ENCODE measurements at places on chromosomes 11 and 22.

- no peak for DNase-seq
These were observed 8.1 kb downstream of the IGSF9B start for GRCh38 chr11:133948711-133949110.

DNA sequence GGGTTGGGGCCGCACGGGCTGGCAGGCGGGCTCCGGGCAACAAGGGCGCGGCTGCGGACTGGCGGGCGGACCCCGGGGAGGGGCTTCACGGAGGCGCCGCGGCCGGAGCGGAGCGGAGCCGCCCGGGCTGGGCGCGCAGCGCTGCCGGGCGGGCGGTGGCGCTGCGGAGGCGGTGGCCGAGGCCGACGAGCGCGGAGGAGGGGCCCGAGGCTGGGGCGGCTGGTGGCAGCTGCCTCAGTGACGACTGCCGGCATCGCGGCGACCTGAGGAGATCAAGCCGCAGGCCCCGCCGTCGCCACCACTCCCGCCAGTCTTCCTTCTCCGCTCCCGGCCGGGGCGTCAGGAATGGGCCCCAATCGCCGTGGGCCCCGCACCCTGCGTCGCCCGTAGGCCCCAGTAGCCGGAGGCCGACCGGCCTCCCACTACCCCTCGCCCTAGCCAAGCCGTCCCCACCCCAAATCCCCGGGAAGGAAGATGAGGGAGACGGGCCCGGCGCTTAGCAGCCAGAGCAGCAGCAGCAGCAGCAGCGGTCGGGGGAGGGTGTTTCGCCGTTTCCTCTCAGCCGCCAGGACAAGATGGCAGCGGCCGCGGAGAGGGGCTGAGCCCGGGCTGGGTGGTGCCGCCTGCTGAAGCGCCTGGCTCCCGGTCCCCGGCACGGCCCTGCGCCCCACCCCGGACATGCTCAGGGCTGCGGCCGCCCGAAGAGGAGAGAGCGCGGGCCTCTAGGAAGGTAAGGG lies at the start of gene HIPK3:
Gene HIPK3, plus strand, starts transcription at position 222 of the 737 bp plus-strand sequence.
- DNase-seq: peak; percentile 67

GRCh38 chr11:117489999-117490679 lies 162.5 kb downstream of the CEP164 start:
- DNase-seq: no peak

- DNase-seq: no peak
These were observed 42.5 kb downstream of the C11orf58 start for GRCh38 chr11:16780698-16781550.

- DNase-seq: no peak
These were observed 34.8 kb downstream of the JHY start for GRCh38 chr11:122917311-122917710.

DNA sequence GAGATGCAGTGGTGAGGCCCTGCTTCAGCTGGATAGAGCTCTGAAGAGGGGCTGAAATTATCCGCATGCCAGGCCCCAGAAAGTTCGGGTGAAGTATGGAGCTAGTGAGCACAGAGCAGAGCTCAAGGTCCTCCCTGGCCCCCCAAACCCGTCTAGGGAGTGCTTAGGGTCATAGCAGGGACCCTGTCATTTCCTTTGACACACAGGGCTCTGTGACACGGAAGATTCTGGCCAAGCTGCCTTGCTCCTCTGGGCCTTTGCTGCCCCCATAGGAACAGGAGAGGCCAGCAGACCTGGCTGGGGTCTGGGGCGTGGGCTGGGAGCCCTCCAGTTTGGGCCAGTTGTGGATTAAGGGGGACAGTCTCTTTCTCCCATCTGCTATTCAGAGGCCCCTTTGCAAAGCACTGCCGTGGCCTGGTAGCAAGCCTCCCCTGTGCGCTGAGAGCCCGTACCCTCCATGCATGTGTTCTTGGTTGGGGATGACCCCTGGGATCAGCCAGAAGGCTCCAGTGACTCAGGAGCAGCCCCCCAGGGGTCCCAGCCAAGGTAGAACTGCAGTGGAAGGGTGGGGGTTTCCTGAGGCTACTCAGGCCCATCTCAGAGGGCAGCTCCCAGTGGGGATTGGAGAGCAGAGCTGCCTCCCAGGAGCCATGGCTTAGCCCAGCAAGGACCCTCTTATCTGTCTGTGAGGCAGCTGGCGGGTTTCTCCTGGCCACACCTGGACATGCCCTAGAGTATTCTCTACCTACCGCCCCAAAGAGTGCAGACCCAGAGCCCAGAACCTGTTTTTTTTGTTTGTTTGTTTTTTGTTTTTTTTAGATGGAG lies 42.3 kb downstream of the RNF141 start:
- DNase-seq: no peak

GRCh38 chr11:70525006-70525405 lies 126.7 kb downstream of the CTTN start:
- DNase-seq: no peak

DNA sequence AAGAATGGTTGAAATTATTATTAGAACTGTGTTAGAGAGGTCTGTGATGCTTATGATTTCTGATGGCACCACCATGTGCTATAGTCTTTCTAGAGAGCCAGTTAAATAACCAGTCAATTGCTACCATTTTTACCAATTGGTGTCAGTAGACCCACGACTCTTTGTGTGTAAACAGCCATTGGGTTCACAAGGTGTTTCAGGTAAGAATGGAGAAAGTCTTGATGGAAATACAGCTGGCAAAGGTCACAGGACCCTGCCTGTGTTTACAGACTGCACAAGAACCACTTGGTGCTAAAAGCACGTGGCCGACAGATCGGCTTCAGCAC lies 30.5 kb upstream of the OR10G7 start:
- no peak for DNase-seq

- DNase-seq: no peak
These were observed 47.9 kb upstream of the DDI1 start for GRCh38 chr11:103988595-103988969.

GRCh38 chr11:62147545-62147944 lies 23.7 kb downstream of the INCENP start:
- DNase-seq: no peak

GRCh38 chr11:3107608-3108182 lies 50.5 kb upstream of the CARS1 start:
- DNase-seq: no peak

DNA sequence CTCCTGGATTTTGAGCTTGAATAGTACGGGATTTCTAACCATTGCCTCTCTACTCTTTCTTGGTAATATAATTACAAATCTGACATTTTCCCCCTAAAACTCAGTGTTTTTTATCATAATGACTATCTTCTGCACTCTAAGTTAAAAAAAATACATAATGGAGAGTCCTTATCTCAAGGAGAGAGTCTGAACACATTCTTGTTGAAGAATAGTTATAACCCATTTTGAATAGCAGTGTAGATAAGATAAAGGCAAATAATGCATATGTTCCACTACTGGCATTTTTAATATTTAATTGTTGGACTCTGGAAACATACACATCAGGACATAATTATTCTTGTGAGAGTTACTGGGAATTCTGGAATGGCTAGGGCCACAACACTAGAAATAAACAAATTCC lies 456.5 kb upstream of the ANO5 start:
- no peak for DNase-seq

DNA sequence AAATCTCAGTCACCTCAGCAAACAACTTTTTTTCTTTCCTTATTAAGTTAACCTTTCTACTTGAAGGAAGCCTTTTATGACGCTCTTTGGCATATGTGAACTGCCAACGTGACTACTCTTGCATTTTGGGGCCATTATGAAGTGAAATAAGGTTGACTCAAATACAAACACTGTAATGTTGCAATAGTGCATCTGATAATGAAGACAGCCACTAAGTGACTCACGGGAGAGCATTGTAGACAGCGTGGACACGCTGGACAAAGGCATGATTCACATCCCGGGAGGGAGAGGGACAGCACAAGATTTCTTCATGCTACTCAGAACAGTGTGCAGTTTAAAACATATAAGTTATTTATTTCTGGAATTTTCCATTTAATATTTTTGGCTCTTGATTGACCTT lies 560.8 kb downstream of the ETS1 start:
- DNase-seq: no peak

- no peak for DNase-seq
These were observed 1373.1 kb downstream of the TBC1D22A start for GRCh38 chr22:48135592-48135991.

DNA sequence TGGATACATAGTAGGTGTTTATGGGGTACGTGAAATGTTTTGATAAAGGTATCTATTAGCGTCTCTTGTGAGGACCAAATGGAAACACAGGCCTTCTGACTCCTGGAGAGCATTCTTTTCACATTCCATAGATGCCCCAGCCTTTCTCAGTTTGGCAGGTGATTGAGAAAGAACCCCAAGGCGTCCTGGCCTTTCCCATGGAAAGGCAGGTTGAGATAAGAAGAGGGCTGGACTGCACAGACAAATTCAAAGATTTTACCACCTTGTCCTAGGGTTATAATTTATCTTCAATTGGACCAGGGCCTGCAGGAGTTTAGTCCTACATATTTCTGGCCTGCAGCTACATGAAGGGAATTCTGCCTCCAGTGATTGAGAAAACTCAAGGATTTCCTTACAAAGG lies 661 bp upstream of the OLFML1 start:
- no peak for DNase-seq

GRCh38 chr11:32990481-32990880 lies 25.2 kb upstream of the DEPDC7 start:
- no peak for DNase-seq

DNA sequence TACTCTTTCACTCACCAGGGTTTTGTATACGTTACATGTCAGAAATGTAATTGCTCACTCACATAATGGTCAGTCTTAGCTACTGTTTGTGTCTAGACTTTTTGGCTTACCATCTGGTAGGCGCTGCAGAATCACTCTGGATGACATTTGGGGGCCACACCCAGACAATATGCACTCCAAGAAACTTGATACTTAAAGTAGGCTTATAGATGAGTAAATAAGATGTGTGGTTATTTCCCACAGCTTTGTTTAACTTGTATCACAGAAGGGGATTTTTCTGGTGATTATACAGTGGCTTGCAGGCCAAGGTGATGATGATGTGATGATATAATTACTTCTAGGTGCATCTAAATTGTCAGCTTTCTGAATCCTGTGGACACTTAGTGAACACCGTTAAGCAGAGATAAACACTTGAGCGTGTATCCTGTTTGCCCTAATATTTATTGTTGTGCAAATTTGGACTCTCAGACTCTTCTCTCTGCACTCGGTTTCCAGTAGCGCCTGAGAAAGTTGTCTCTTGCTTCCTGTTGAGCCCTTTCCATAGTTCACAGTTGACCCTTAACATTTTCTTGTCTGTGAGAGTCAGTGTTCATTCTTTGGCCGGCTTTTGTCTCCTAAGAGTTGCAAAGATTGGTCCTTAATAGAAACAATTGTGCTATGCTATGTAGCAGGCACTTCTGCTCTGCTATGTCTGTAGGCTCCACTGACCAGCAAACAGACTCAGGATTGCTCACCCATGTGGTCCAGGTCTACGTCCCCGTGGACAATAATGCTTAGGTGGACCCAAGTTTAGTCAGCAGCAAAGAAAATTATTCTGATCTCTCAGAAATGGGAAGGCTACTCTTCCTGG lies 89.3 kb downstream of the PRR5L start:
- no peak for DNase-seq

- no peak for DNase-seq
These were observed 19.5 kb downstream of the TXN2 start for GRCh38 chr22:36461665-36462649.

GRCh38 chr22:39179401-39179827 lies 26.9 kb upstream of the CBX7 start:
- DNase-seq: no peak

DNA sequence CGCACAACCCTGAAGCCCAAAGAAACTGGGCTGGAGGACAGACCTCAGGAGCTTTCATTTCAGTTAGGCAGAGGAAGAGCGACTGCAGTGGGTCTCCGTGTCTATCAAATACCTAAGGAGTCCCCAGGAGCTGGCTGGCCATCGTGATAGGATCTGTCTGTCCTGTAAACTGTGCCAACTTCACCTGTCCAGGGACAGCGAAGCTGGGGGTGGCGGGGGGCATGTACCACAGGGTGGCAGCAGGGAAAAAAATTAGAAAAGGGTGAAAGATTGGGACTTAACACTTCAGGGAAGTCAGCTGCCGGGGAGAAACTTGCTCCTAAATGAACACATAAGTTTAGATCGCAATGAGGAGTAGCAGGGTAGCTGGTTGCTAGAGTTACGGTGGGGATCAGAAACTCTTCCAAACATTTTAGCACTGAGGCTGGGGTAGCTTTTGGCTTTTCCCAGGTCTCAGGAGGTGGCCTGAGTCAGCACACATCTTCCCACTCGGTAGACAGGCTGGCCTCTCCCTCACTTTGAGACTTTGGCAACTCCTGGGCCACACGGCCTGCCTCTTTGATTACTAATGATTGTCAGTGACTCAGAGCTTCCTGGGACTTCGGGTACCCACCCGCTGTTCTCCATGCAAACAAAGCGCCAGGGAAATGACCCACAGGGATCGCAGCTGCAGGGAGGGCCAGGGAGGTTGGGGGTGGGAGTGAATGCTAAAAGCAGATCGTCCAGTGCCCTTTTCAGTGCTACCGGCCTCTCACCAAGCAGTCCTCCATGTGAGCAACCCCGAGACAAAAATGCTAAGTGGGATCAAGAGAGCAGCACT lies 2.9 kb upstream of the MTFP1 start:
- DNase-seq: peak; percentile 47

GRCh38 chr11:128757235-128757711 lies 63.4 kb downstream of the FLI1 start:
- peak; percentile 57 for DNase-seq

DNA sequence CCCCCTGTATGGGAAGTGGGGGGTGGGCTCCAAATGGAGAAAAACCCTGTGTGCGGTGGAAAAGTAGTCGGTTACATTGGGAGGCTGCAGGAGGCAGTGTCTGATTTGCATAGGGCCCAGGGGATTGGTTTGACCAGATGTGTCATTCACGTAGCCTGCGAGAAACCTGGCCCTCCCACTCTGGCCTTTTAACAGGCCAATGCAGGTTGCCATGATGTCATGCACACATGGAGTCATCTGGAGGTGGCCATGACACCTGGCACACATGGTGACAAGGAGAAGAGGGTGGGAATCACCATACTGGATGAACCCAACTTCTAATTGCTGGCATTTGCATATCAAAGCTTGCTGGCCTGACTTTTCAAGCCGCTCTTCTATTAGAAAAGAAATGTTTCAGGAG lies 50.6 kb downstream of the FAM181B start:
- no peak for DNase-seq

DNA sequence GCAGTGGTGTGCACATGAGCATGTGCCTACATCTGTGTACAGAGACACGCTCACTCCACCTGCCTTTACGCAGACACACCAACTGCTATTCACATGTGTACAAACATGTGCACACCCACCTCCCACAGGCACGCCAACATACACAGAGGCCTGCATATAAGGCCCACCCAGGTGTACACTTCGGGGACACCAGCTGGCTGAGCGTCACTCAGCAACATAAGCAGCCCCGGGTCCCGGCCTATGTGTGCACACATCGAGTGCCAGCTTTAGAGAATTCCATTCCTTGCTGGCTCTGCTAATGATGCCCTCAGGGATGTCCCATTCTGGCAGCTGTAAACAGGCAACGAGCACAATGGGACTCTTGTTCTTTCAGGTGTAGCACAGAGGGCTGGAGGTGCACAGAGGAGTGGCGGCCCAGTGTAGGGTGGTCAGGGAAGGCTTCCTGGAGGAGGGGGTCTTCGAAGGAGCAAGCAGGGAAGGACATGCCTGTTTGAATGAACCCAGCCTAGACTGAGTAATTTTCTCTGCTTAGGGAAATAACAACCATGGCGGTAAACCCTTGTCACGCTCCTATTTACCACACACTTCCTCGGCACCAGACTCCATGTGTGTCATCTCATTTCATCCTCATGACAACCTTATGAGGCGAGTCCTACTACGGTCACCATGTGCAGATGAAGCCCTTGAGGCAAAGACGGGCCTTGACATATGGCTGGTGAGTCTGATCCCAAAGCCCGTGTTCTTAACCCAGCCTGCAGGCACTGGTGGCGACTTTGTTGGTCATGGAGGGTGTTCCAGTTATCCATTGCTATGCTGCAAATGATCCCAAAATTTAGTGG lies 35.1 kb downstream of the RPL3 start:
- no peak for DNase-seq
